ENCODE measurements at places on chromosomes 13 and 19.

DNA sequence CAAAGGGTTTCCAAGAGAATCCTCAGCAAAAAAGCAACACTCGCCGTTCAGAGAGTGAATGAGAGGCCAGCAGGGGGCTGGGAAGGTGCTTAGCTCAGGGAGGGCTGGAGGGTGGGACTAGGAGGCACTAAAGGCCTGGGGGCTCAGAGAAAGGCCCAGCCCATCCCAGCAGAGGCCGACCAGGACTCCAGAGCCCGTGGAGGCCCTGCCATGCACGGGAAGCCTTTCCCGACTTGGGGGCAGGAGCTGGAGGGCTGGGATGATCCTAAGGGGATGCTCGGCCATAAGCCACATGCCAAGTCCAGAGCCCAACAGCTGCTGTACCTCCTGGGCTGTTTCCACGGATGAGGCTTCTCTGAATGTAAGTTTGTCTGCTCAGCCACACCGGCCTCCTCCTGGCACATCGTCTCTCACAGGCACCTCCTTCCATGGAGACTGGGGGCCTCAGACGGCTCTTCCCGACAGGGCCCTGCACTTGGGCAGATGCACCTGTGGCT lies 19.5 kb downstream of the RASA3 start:
- DNase-seq, result no peak

DNA sequence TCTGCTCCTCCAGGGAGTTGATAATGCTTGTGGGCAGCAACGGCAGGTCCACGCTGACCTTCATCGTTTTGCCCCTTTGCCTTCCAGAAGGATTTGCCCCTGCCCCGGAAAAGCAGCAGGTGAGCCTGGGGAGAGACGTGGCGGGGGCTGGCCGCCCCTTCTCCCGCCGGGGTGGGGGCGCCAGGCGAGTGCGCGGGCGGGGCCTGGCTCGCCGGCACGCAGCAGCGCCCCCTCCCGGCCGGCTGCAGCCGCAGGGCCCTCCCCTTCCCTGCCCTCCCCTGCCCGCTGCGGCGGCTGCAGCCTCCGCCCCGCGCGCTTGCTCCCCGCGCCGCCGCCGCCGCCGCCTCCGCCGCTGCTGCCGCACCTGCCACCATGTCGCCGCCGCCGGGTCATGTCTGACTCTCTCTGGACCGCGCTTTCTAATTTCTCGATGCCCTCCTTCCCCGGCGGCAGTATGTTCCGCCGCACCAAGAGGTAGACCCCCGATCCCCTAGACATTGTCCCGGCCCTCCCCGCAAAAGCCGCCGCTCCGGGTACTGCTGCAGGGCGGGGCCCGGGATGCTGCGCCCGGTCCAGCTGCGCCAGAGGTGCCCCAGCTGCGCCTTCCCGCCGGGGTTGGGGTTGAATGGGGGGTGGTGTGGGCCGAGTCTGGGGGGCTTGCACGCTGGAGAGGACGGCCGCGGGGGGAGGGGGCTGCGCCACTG lies at the start of gene MAST1:
TSS of gene MAST1 (plus strand) at position 334 of the 704 bp plus-strand sequence. CDS start at position 392, 58 bp downstream.
- DNase-seq, result peak; percentile 10

DNA sequence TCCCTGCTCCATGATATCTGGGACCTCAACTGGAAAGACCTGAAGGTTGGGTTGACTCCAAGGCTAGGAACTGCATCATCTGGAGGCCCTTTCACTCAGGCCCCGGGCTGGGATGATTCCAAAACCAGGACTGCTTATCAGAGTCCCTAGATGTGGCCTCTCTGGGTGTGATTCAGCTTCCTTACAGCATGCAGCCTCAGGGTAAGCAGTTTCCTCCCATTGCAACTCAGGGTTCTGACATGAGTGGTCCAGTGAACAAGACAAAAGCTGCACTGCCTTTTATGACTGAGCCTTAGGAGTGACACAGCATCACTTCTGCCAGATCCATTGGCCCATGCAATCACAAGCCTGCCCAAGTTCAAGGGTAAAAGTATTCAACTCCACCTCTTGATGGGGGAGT lies 502.8 kb downstream of the COG6 start:
- no peak for DNase-seq

GRCh38 chr13:81139987-81140386 lies 799.1 kb upstream of the SPRY2 start:
- no peak for DNase-seq

DNA sequence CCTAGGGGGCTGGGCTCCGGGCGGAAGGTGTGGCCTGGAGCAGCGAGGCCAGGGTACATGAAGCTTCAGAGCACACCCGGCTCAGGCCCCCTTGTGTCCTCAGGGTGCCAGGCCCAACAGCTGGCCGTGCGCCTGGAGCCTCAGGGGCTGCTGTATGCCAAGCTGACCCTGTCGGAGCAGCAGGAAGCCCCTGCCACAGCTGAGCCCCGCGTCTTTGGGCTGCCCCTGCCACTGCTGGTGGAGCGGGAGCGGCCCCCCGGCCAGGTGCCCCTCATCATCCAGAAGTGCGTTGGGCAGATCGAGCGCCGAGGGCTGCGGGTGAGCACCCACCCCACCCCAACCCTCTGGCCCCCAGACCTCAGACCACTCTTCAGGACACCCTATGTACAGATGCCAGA lies 3.2 kb downstream of the SYDE1 start:
- no peak for DNase-seq

DNA sequence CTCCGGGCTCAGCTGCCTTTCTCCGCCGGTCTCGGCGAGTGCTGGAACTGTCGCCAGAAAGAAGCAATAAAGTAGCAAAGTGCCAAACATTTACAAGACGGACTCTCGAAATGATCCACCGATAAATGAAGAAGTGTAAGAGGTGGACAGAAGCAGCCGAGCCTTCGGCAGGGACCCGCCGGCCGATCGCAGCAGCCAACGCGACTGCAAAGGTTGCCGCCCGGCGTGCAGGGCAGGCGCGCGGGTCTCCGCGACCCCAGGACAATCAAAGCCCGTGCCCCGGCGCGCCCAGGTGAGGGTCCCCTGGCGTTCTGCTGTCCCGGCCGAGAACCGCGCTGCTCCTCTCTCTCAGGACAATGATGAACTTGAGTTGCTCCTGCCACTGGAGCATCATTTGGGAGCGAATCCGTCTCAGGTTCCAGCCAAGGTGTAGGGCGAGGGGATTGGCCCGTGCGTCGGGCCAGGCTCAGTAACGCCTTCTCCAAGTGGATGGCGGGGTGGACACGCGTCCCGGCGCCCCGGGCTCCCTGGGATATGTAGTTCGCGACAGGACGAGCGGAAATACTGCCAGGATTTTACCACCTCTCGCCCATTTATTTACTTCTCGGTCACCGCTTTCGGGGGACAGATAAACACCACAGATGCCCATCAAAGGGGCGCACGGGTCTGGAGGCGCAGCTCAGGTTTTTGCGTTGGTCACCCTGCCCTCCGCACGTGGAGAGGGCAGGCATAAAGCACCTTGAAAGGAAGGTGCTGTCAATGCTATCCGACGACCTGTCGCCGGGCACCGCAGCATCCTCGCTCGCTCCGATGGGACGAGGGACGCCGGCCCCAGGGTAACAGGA lies at the start of the genes BIVM and POGLUT2:
TSS of gene BIVM (plus strand) at position 539 of the 845 bp plus-strand sequence. CDS start 8,149 bp downstream, outside the sequence.
TSS of gene POGLUT2 (minus strand) at position 396 of the 845 bp plus-strand sequence. CDS start at position 90, 306 bp downstream.
- peak; percentile 81 for DNase-seq
